ENCODE measurements at places on chromosomes 6 and 20. TPM values are rescaled to one million over a fixed set of nuclear protein-coding genes. Genes with fewer than 3 reads are reported as not detected.

Gene OR12D3
- total RNA-seq = not detected

Gene RSPO4
- total RNA-seq = 0.29 TPM

Gene MOCS1
- total RNA-seq = 35.7 TPM

Gene DOK5
- total RNA-seq = 10.9 TPM

Gene RALGAPB
- total RNA-seq = 58.9 TPM

Gene FAXC
- 1.4 TPM for total RNA-seq
